Lung (tissue), 17 donors: ENCODE measurements at places on chromosomes 1 and 21. TPM values are rescaled to one million over a fixed set of nuclear protein-coding genes. Genes with fewer than 3 reads are reported as not detected.

DNA sequence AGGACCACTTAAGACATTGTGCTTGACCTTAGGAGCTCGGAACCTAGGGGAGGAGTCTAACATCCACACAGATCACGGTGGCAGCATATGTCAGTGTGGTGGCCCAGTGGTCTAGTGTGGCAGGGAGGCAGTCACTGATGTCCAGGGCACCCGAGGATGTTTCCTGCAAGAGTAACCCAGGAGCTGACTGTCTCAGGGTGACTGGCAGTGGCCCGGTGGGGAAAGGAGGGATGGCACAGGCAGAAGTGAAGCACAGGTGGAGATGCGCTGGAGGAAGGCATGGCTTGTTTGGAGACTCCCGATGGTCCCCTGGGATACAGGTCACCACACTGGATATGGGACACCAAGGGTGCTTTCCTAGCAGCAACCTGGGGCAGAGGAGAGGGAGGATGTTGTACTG lies 16.3 kb downstream of the CHIT1 start:
- DNase-seq = no peak

DNA sequence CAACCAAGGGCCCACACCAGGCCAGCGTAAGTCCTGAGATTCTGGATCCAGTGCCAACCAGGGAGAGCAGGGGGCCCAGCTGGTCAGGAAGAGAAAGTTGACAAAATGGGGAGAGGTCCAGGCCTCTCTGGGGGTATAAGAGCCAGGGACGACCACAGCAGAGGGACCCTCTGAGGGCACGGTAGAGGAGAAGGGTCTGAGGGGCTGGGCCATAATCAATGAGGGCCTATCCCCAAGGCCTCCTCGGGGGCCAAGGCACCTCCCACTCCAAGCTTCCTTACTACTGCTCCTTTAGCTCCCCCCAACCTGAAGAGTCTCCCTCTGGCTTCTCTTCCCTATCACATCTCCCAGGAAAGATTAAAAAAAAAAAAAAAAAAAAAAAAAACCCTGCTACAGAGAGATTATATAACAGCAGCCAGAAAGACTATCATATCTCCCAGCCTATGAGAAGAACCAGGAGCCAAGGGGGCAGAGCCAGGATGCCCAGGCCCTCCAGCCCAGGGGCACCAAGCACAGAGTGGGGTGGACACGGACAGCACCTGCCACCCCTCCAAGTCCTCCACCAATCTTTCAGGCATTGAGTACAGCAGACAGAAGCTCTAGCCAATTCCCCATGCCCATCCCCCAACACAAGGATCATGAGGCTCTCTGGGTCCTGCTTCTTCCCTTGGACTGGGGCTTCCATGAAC lies 2.7 kb downstream of the MEF2D start:
- no peak for DNase-seq

- no peak for DNase-seq
Observed at GRCh38 chr1:206971029-206971655, 882 bp upstream of the FCAMR start.

DNA sequence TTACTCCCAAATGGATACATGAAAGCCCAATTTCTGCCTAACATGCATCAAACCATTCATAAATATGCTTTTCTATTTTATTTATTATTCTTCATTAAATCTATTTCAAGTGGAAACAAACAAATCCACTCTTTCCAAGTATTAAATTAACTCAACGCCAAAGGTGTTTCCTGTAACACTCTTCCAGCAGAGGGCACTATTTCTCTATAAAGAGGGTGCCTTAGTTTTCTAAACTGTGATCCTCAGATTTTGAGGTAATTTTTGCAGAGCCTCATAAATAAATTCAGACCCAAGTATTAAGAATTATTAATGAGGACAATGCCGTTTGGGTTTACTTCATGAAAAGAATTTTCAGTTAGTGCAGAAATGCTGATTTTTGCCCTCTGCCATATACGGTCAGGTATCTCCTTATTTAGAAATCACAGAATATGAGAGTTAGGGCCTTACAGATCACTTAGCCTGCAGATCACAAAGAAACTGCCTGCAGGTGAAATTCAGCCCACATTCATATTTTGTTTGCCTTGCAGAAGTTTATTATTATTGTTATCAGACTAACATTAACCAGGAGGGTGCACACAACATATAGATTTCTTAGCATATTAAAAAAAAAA lies 40.1 kb upstream of the MYSM1 start:
- peak; percentile 83 for DNase-seq

DNA sequence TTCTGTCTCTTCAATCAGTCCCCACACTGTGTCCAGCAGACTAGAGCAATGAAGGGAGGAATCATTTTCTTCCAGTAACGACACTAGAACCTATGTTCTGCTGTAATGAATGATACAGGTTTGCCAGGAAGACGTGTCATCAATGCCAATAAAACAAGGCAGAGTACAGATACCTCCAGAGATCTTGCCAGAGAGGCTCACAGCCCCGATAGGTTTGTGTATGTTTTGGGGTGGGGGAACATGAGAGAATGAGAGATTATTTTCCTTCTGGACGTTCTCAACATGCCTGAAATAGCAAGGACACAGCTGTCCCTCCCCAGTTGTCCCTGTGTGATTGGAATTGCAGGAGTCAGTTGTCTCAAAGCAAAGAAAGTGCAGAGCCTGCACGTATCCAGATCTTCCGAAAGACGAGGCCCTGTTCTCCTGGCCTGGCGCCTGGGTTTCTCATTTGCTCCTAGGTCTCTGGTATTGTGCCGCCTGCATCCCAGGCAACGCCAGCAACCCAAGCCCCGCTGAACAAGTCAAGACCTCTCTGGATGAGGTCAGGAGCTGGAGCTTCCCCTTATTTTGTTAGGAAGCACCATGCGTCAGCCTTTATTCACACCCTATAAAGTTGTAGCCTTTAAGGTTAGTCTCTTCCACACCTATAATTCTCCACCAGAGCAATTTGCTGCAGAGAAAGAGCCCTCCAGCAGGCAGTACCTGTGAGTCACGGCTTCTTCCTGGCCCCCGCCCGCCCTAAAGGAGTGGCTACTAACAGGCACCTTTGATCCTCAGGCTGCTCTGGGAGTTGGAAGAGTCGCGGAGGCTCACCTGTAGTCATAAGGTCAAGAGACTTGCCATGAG lies 130.5 kb downstream of the TOMM20 start:
- no peak for DNase-seq

DNA sequence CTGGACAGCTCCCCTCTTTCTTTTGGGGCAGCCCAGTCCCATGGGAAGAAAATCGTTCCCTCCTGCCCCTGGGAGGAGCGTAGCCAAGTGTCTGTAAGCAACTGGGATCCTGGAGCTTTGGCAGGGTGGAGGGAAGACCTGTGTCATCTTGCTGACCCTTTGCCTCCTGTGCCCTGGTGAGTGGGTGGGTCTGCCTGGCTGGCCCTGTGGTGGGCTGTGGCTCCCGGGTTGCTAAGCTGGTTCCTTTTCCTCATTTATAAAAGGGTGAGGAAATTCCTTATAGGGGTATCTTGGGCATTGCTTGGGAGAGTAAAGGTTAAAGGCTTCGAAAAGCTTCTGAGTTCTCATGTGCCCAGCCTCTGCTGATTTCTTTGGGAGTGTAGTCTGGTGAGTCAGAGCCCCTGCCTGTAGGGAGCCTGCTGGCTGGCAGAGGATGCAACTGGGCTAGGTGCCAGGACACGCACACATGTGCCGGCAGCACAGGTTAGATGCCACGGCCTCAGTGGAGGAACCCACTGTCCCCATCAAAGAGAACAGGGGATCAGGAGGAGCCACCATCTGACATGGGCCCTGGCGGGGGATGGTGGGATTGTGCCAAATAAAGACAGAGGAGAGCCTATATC lies 85.2 kb downstream of the ARHGEF10L start:
- DNase-seq = no peak

GRCh38 chr21:27397578-27397977 lies 430.7 kb upstream of the ADAMTS5 start:
- DNase-seq = no peak

DNA sequence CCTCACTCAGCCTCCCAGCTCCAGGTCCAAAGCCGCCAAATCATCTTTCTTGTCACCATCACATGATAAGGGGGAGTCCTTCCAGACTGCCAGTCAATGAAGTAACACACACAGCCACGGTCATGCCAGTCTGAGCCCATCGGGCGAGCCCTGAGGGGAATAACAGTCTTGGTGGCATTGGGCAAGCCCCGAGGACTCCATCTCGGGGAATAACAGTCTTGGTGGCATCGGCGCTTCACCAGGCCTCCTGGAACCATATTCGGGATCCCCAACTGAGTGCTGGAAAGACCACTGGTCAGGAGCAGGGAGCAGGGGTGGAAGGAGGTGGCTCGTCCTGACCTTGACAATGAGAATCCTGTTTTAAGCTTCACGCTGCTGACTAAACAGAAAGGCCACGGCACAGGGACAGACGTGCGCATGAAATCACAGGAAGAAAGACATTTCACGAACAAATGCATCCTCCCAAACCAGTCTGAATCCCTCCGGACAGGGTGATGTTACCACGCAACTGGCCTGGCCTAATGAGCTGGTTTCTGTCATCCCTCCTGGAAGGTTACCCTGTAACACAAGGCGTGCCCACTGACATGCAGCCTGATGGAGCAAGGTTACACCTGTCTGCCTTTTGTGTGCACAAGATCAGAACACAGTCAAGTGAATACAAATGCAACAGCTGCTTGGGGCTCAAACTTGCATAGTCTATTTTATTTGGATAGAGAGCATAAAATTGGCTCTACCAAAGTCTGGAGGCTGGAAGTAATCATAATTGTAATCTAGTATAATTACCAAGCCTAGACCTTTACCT lies 517.4 kb downstream of the KIF26B start:
- no peak for DNase-seq

The C4BPA gene
- total RNA-seq = 203 TPM

The RAB7B gene
- total RNA-seq = 3.6 TPM

The LIN28A gene
- 0.80 TPM for total RNA-seq

The TESK2 gene
- total RNA-seq = 3.7 TPM

The COX20 gene
- total RNA-seq = 29.8 TPM

The C1orf185 gene
- total RNA-seq = not detected

The GNG4 gene
- 0.21 TPM for total RNA-seq

The GBP5 gene
- total RNA-seq = 7.1 TPM

The NFIA gene
- total RNA-seq = 60.9 TPM
